ENCODE measurements at places on chromosomes 3 and 15.

DNA sequence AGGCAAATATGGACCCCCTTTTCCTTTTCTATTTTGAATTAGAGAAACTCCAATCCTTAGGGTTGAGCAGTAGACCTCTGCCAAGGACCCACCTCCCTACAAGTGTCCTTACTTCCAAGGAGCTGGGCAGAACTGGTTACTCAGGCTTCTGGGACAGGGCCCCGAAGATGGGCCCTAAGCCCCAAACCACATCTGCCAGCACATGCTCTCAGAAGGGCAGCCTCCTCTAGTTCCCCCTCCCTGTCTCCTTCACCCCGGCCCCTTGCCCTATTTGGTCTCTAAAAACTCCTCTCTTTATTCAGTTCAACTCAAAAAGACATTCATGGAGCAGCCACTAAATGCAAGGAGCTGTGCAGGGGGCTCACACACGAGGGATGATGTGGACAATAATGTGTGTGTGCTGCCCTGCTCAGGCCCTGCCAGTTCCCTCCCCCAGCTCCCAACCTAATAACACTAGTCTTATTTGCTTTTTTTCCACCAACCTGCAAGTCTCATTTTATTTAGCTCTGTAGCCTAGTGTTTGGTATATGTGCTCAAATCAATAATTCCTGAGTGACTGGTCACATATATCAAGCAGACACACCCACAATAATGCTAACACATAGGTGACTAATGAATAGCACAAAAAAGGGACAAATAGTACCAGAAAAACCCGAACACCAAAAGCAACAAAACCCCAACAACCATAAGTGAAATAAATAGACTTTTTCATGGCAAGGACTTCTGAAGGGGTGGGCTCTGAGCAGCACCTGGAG lies 12.2 kb downstream of the ZDHHC3 start:
- DNase-seq, result no peak

DNA sequence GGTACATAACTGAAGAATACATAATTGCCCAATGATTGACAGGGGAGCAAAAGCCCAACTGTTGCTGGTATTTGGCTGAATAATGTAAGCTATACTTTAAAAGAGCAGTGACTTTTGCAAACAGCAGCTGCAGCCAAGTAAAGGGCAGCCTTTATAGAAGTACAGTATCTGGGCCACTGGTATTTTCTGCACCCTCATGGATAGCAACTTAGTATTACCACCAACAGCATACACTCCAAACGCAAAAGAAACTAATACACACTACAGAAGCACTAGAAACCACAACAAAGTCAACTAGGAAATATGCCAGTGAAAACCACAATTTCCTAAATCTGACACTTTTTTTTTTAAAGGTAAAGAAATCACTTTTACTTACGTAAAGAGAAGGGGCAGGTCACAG lies 206.1 kb downstream of the TIGIT start:
- DNase-seq, result no peak

DNA sequence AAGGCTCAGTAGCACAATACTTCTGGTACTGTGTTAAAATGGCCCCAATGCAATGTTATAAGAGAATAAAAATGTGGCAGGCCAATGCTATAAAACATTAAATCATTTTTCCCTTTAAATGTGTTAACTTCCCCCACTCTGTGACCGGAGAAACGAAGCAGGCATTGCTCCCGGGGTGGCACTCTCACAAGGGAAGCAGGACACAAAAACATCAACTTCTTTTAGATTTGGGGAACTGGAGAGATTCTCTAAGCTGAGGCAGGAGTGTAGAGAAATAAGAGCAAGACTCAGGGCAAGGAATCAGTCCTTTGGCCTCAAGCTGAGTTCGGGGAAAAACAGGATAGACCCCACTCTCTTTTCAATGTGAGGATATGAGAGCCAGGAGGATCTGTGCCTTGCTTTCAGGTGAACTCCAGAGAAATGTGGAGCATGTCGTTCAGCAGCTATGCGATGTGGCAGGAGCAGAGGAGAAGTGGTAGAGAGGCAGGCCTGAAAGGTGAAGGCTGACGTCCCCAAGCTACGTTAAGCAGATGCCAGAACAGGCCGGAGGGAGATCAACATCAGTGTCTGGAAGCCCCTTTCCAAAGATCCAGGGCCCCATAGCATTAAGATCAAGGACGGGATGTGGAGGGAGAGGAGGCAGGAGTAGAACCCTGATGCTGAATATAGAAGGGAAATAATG lies 160.2 kb downstream of the PLD1 start:
- DNase-seq, result no peak

DNA sequence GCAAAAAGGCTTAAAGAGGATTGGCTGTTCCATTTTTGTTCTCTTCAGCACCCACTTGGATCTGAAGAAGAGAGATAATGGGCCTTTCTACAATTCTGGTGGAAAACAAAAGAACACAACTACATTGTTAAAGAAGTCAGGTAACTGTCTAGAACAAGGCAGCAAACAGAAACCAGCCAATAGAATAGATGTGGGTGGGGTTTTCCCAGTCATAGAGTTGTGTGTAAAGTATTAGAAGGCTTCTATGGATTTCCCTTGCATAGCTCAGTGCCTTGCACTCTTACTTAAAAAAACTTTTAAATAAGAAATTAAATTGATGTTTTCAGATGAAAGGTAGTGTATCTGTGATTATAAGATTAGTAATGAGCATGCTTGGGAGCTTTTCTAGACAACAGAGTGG lies 462.7 kb upstream of the ATP11B start:
- no peak for DNase-seq

GRCh38 chr3:122233101-122233952 lies 49.9 kb downstream of the CASR start:
- DNase-seq, result no peak

- no peak for DNase-seq
Observed at GRCh38 chr3:129226374-129226773, 23.0 kb upstream of the COPG1 start.

DNA sequence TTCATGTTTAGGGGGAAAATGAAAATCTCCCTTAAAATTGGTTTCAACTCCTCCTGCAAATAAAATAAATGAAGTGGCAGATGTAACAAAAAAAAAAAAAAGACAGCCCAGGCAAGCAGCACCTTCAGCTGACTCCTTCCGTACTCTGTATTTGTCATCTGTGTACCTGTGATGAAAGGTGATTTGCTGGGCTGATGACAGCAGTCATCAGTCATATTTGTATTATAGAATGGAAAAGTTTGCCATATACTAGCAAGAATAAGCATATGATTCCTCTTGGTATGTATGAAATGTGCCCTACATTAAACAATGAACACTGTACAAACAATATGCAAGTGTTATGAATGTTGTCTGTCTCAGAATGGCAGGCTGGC lies 44.1 kb upstream of the WWTR1 start:
- no peak for DNase-seq

DNA sequence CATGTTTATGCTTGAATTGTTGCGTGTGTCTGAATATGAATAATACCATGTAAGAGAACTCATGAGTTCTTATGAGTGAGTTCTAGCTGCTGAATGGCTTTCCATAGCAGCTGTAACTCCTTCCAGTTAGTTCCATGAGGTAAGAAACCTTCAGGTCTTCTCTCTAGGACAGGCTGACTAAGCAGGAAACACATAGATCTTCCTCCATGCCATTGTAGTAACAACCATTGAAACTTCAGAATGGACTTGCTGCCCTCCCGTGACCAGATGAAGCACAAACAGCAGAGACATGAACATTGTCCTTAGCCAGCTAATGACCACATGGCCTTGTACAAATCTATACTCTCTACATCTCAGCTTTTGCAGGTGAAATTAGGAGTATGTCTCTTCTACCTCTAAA lies 200.0 kb downstream of the ZNF385D start:
- DNase-seq, result no peak

DNA sequence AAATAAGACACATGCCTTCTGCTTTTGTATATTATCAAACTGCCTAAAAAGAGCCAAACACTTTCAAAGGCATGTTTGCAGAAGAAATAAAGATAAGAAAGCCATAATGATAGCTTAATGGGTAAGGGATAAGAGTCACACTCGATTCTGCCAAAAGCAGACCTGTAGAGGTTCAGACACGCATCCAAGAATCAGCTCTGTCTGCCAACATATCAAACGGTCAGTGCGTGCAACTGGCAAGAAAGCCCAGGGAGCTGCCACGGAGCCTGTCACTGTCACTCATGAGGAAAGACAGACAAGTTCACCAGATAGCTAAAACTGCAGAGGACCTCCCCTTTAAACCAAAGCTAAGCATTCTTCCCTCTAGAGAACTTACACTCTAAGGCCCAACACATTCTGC lies 23.2 kb downstream of the DCP1A start:
- no peak for DNase-seq

DNA sequence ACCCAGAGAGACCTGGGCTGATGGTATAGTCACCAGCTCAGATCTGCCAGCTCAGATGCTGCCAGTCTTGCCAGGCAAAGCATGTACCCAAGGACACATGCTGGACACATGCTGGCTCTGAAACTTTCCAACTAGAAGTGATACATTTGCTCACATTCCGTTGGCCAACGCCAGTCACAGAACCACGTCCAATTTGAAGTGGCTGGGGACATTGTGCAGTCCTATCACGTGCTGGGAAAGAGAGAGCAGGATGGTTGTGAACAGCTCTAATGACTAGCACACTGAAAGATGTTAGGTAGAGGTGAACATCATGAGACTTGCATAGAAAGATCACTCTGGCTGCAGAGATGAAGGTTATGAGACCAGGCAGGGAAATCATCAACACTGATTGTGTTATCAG lies 308.5 kb upstream of the ROPN1 start:
- DNase-seq, result no peak

GRCh38 chr15:75145027-75145841 lies 56.4 kb upstream of the C15orf39 start:
- DNase-seq, result no peak

DNA sequence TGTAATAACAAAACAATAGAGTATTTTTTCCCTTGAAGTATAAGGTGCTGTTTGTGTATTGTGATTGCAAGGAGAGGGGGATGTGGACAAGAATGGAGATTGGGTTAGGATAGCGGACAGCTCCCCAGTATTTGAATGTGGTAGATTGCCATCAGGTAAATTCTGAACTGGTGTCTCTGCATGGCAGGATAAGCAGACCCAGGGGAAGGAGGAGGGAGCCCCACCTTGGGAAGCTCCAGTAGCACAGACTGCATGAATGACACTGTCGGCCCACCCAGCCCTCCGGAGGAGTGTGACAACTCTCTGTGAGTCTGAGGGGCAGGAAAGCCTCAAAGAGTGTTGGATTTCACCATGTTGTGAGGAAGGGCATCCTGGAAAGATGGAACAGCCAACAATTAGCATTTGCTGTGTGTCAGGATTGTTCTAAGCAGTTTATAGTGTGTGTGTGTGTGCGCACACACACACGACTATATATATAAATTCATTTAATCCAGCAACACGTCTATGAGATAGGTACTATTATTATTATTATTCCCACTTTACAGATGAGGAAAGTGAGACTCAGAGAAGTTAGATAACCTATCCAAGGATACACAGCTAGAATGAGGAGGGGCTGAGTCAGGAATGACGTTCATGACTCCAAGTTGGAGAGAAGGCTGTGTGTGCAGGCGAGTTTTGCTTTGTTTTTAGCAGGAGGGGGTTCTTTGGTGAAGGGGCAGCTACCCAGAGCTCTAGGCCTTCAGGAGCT lies 63.4 kb upstream of the LCTL start:
- DNase-seq, result no peak

GRCh38 chr15:44094781-44095180 lies 100.3 kb downstream of the FRMD5 start:
- DNase-seq, result no peak

DNA sequence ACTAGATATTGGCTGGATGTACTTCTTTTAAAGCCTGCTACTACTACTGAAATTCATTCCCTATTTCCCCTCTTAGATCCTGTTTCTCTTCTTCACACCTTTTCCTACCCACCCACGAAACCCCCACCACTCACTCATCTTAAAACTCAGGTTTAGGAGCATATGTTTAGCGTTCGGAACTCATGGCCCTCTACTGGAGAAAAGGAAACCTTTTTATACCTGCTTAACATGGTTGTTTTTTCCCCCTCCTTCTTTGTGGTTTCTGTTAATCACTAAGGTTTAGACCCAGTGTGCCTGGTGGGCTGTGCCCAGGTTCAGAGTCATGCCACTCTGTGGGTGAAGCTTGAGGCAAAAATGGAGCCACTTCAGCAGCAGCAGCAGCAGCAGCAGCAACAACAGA lies 2.6 kb downstream of the ARID3B start:
- no peak for DNase-seq

Data from skin of body (tissue), 3 donors.